ENCODE measurements at places on chromosomes 6 and 20.

DNA sequence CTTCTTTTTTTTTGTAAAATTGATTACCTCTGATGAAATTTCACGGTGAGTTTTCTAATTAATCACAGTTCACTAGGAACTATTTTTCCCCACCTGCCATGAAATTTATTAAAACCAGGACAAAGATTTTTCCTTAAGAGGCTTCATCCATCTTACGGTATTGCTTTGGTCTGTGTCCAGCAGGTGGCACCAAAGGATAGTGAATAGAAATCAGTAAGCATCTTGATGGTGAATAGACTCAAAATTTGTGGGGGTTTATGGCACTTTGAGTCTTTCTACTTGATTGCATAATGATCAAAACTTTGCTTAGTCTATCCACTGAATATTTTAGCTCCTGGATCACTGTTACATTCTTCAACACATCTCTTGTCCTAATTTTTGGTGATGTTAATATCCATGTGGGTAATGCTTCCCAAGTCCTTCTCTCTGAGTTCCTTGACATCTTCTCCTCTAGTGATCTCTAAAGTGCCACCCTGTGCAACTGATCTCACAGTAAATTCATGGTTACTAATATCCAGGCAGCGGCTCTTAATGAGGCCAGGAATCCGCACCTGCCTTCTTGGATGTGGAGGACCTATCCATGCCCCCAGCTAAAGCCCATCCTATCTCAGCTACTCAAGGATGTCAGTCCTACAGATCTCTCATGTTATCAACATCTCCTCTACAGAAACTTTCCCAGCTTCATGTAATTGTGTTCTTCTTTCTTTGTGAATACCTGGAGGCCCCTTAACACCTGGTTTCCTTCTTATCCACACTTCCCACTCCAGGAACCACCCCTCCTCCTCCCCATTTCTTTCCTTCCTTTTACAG, 54.5 kb downstream of the STMND1 start:
- no peak for DNase-seq

- no peak for DNase-seq
Measured at GRCh38 chr6:35402136-35402855, 49.8 kb upstream of the FANCE start.

DNA sequence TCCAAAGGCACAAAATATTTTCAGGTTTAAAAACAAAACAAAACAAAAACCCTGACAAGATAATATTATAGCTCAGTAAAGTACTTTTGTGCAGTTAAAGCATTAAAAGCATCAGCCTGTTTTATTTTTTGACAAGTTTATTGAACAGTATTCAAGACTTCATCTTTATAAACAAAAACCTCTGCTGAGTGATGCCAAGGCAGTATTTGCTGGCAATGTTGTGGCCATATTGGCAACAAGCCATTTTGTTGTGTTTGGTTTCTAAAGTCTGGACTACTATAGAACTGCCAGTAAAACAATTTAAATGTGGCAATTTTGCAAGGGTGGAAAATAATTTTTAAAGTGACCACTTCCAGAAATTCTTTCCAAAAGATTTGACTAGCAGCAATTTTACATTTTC, 15.9 kb downstream of the CPNE1 start:
- DNase-seq, result no peak

DNA sequence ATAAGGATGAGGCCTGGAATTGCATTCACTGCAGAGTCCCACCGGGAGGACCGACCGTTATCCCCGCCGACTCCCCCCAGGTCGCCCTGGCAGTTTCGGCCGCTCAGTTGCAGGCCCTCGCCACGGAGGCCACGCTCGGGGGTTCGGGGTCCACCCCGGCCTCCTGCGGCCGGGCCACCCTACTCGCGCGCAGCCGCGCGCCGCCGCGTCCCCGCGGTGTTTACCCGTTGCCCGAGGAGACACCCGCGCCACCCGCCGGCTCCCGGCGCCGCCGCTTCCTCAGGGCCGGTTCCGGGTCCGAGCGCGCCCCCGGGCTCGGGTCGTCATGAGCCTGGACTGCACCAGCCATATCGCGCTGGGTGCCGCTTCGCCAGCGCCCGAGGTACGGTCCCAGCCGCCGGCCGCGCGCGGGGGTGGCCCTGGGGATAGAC, at the start of gene CCDC170:
Gene CCDC170, plus strand, starts transcription at position 214 of the 431 bp plus-strand sequence. Its CDS starts 112 bp downstream, at position 326.
- peak; percentile 7 for DNase-seq

DNA sequence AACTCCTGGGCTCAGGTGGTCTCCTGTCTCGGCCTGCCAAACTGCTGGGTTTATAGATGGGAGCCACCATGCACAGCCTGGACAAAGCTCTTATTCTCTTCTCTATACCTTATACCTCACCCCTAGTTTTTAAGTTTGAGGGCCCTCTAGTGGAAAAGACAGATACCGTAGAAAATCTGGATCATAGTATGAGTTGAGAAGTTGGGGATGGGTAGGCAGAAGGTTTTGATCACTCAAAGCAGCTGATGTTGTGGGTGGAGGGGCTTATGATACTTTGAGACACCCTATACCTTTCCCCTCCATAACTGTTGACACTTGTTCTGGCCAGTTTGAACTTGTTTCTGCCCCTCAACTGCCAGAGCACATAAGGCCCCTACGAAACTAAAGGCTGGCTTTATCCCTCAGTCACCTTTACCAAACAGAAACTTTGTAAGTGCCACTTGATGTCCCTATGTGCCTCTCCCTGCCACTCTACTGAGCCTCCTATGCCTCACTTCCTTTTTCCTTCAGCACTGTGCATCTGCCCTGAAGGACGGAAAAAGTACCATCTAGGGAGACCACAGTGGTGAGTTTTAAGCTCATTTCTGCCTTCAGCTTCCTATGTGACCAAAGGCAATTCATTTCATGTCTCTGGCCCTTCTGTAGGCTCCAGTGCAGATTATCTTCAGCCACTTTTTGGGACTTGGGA, 28.6 kb downstream of the RALY start:
- DNase-seq, result no peak

DNA sequence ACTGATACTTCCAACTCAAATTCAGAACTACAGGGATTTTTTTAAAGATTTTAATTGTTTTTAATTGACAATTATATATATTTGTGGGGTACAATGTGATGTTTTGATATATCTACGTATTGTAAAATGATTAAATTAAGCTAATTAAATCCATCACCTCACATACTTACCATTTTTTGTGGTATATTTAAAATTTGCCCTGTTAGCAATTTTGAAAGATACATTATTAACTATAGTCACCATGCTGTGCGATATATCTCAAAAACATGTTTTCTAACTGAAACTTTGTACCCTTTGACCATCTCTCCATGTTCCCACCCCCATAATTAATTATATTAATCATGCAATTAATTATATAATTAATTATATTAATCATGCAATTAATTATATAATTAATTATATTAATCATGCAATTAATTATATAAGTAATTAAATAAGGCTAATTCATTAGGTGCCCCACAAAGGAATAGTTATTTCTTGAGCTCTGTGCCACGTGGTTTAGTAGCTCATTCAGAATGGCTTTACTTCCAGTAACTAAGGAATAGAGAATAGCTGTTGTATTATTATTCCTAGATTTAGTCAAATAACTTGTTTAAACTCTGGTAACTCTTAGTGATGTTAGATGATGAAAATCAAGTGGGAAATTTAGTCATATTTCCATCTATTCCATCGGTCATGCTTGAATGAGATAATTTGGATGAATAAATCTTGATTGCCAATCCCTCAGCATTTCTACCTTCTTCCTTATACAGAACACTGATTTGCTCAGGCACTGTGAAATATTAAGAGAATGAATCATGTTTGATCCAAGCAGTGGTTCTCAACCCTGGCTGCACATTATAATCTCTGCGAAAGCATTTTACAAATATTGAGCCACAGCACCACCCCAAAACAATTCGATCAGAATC, 25.1 kb downstream of the LOC128125822 start:
- no peak for DNase-seq

DNA sequence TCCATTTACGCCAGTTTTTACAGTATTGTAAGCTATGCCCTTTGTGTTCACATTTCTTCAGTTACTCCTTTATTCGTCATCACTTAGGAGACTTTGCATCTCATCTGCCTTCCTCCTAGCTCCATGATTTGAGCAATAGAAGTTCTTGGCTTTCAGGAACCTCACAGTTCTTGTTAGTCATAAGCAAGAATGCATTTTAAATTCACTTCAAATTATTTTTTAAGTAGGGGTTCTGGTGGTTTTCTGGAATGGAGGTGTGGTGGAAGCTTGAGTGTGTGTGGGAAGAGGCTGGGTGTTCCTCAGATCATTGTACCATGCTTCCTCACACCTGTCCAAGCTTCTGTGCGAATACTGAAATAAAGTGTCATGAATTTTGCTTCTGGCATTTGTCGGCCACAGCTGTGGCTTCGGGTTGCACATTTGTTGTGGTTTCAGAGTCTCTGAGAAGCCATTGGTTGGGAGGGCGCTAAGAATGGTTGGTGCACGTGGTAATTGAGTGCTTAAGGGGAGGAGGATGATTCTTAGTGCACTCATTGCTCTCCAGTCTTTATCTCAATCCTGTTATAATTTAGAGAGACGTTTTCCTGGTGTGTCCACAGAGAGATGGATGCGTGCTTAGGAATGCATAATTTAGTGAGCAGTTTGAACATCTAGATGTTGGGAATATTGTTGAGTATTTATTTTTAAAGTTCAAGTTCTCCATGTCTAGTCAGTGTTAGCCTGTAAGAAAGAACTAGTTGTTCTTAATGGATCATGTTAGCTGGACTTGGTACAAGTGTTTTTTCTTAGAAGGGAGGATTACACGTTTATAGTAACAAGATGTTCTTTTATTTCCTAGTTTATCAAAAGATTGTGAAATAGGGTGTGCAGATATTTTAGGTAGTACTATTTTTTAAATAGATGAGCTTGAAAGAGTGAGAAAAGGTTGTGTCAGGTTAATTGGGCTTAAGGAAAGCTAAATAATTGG, 31.9 kb downstream of the FOXO3 start:
- no peak for DNase-seq

DNA sequence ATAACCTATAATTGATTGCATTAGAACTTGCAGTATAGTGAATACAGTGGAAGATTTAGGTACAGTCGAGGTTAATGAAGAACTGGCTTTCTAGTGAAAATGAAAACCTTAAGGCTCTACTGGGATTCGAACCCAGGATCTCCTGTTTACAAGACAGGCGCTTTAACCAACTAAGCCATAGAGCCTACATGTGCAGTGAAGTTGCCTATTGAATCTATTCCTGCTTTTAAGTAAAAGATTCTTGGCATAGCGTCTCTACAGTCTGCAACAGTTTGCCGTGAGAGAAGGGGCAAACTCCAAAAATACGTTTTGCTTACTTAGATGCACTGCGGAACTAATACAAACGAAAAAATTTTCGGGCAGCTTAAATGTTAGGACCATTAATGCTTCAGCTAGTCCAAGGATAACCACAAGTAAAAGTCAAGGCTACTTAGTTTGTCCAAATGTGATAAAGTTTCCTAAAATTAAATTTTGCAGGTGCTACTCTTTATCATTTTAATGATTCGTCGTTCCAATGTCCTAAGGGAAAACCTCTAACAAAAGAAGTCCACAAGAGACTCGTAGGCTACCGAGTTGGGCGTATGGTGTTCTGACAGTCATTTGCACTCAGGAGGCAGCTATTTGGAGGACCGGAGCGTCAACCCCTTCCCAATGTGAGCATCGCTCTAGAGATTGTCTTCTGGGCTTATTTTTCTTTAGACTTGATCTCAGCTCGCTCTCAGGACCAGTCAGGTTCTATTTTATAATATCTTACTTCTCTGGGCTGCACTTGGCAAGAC, 31.3 kb upstream of the ZSCAN23 start:
- no peak for DNase-seq

- no peak for DNase-seq
Measured at GRCh38 chr20:973785-974194, 28.3 kb downstream of the RSPO4 start.

GRCh38 chr6:154800338-154800737, 67.1 kb downstream of the SCAF8 start:
- no peak for DNase-seq

DNA sequence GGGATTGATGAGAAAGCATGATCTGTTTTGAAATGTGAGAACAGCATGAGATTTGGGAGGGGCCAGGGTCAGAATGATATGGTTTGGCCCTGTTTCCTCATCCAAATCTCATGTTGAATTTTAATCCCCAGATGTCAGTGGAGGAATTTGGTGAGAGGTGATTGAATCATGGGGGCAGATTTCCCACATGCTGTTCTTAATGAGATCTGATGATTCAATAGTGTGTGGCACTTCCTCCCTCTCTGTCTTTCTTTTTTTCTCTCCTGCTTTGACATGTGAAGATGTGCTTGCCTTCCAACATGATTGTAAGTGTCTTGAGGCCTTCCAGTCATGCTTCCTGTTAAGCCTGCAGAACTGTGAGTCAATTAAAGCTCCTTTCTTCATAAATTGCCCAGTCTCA, 1060.3 kb upstream of the CITED2 start:
- no peak for DNase-seq

- no peak for DNase-seq
Measured at GRCh38 chr6:131966443-131966842, 15.3 kb upstream of the CCN2 start.

- no peak for DNase-seq
Measured at GRCh38 chr6:109961611-109962041, 16.5 kb upstream of the GPR6 start.

GRCh38 chr6:139374357-139375225, at the start of gene CITED2:
TSS of gene CITED2 (minus strand) at chr6:139374648. CDS start at chr6:139373944, 704 bp downstream.
- DNase-seq, result peak; percentile 80

DNA sequence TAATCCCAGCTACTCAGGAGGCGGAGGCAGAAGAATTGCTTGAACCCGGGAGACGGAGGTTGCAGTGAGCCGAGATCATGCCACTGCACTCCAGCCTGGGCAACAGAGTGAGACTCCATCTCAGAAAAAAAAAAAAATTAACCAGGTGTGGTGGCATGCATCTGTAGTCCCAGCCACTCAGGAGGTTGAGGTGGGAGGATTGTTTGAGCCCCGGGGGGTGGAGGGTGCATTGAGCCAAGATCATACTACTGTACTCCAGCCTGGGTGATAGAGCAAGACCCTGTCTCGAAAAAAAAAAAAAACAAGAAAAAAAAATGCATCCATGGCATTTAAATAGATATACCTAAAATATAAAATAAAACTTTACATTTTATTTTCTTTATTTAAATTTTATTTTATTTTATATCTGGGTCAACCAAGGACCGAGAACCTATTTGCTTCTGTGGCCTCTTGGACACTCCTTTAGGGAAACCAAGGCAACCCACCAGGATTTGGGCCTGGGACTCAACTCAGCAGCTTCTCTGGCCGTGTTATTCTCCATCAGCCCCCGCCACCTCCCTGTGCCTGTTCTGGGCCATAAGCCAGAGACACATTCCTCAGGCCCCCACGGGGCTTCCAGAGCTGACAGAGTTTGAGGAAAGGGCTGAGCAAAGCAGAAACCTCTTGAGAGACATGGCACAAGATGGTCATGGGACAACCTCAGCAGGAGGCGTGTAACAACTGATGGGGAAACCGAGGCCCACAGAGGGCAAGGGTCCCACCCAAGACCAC, 6.2 kb downstream of the SNTA1 start:
- no peak for DNase-seq

GRCh38 chr6:129353067-129353466, 356.9 kb downstream of the ARHGAP18 start:
- DNase-seq, result no peak

DNA sequence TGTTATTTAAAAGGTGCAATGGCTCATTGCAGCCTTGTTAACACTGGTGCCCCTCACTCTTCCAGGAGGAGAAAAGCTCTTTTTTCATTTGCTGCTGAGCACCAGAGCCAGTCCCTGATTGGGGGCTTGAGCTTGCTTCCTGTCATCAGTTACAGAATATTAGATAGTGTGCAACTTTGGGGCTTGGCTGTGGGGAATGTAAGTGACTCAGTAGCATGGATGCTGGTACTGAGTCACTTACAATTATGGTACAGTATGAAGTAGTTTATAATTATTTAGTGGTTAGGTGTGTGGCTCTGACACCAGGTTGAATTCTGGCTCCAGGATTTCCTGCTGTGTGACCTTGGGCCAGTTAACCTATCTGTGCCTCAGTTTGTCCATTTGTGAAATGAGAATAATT, 37.6 kb downstream of the ANKS1A start:
- no peak for DNase-seq
